ENCODE measurements at places on chromosomes 12 and 14. TPM values are rescaled to one million over a fixed set of nuclear protein-coding genes. Genes with fewer than 3 reads are reported as not detected.

PKP2 gene
- total RNA-seq: 67.1 TPM

ABCD4 gene
- 34.2 TPM for total RNA-seq

STK38L gene
- 16.1 TPM for total RNA-seq

PTPN6 gene
- total RNA-seq: 21.2 TPM

CLEC2A gene
- total RNA-seq: 0.22 TPM

OR10A7 gene
- total RNA-seq: not detected

PPP4R4 gene
- 0.54 TPM for total RNA-seq

TPH2 gene
- not detected for total RNA-seq

DBX2 gene
- not detected for total RNA-seq

DHRS2 gene
- 146 TPM for total RNA-seq

INF2 gene
- total RNA-seq: 76.9 TPM

RPGRIP1 gene
- total RNA-seq: not detected

TXNRD1 gene
- 52.4 TPM for total RNA-seq

CIT gene
- total RNA-seq: 13.7 TPM

CCDC88C gene
- not detected for total RNA-seq

TXNDC16 gene
- 2.7 TPM for total RNA-seq

DAZAP2 gene
- 197 TPM for total RNA-seq

ETV6 gene
- total RNA-seq: 5.7 TPM

DDN gene
- under 0.01 TPM for total RNA-seq

KLHL33 gene
- under 0.01 TPM for total RNA-seq

RECQL gene
- 34.2 TPM for total RNA-seq

PLXNC1 gene
- total RNA-seq: 0.39 TPM

STAC3 gene
- 0.39 TPM for total RNA-seq

POTEM gene
- not detected for total RNA-seq

CLEC1B gene
- 0.33 TPM for total RNA-seq

METTL17 gene
- 65.2 TPM for total RNA-seq

TMEM253 gene
- total RNA-seq: not detected

VTI1B gene
- 55.0 TPM for total RNA-seq

LETMD1 gene
- 41.9 TPM for total RNA-seq

IPO8 gene
- 19.8 TPM for total RNA-seq

RNU4-1 gene
- under 0.01 TPM for total RNA-seq

IL23A gene
- total RNA-seq: not detected

SERPINA1 gene
- total RNA-seq: 0.22 TPM

CLECL1 gene
- total RNA-seq: not detected

FGF23 gene
- not detected for total RNA-seq

KRT6C gene
- 6.3 TPM for total RNA-seq

GALNT16 gene
- total RNA-seq: under 0.01 TPM

MSI1 gene
- total RNA-seq: 0.39 TPM

NEUROD4 gene
- total RNA-seq: not detected

DIABLO gene
- 88.7 TPM for total RNA-seq

CLEC7A gene
- total RNA-seq: 27.7 TPM

P2RX7 gene
- not detected for total RNA-seq

PTPN21 gene
- 33.8 TPM for total RNA-seq

TMPRSS12 gene
- under 0.01 TPM for total RNA-seq

EXD2 gene
- 11.8 TPM for total RNA-seq

ABCB9 gene
- total RNA-seq: 14.1 TPM

GSG1 gene
- total RNA-seq: 0.76 TPM

PTPRB gene
- total RNA-seq: 1.1 TPM

BCL11B gene
- total RNA-seq: 2.0 TPM

CPNE6 gene
- total RNA-seq: not detected

Data from placental epithelial cell (primary cell).